ENCODE measurements at places on chromosomes 2 and 18.

DNA sequence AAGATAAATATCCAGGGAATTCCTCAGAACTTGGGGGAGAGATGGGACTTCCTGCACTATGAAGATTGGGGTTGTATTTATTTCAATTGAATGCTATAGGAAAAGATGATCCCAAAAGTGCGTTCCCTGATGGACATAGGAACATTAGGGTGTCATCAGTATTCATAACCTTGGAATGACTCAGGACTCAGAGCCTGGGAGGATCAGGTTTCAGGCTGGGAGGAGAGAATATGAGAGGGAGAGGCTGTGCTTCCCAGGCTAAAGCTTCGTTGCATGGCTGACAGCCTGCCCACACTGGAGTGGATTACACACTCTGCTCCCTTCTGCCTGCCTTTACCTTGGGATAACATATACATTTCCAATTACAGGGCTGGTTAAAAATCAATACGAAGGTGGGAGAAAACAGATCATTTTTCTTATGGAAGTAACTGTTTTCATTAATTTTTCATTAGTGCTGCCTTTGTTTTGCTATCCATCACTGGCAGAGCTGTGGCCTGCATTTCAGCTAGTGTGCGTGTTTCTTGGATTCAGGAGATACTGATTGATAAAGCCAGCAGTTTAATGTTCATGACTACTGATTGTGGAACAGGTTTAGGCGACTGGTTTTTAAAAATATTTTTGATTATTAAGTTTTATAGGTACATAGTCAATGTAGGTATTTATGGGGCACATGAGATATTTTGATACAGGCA is 118.7 kb downstream of the KCTD1 start:
- H3K27me3 ChIP-seq: peaks cover 3% of the 10 kb centered on the region
- H3K4me3 ChIP-seq: no peak overlapping the region
- DNase-seq: no peak
- H3K27ac ChIP-seq: no peak overlapping the region

GRCh38 chr2:109537565-109538222 is 76.1 kb downstream of the SEPTIN10 start:
- H3K27ac ChIP-seq: no peak overlapping the region
- DNase-seq: no peak
- no peaks in the 10 kb centered on the region for H3K4me1 ChIP-seq
- no peaks in the 10 kb centered on the region for H3K36me3 ChIP-seq

GRCh38 chr2:119104414-119104813 is 54.1 kb downstream of the C1QL2 start:
- no peaks in the 10 kb centered on the region for H3K27me3 ChIP-seq
- no peak overlapping the region for H3K27ac ChIP-seq
- H3K36me3 ChIP-seq: no peaks in the 10 kb centered on the region

GRCh38 chr2:229230256-229230655 is 40.8 kb downstream of the PID1 start:
- no peaks in the 10 kb centered on the region for H3K27me3 ChIP-seq
- no peak overlapping the region for H3K4me3 ChIP-seq
- H3K27ac ChIP-seq: no peak overlapping the region
- H3K36me3 ChIP-seq: no peaks in the 10 kb centered on the region
- no peaks in the 10 kb centered on the region for H3K4me1 ChIP-seq

- H3K36me3 ChIP-seq: no peaks in the 10 kb centered on the region
- no peak for DNase-seq
- H3K4me3 ChIP-seq: no peak overlapping the region
- no peaks in the 10 kb centered on the region for H3K4me1 ChIP-seq
- no peak overlapping the region for H3K27ac ChIP-seq
- peaks cover 5% of the 10 kb centered on the region for H3K27me3 ChIP-seq
Observed at GRCh38 chr2:165681841-165682240, 112.2 kb downstream of the GALNT3 start.

- no peak for DNase-seq
- peak overlapping the region; percentile 58 for H3K27ac ChIP-seq
- H3K4me1 ChIP-seq: peaks cover 24% of the 10 kb centered on the region
- no peak overlapping the region for H3K4me3 ChIP-seq
- H3K27me3 ChIP-seq: peaks cover 4% of the 10 kb centered on the region
- H3K36me3 ChIP-seq: peaks cover 17% of the 10 kb centered on the region
Observed at GRCh38 chr2:239114616-239115265, 266.9 kb downstream of the TWIST2 start.
